LHCN-M2 (cell line): ENCODE measurements at places on chromosomes 3 and 15. TPM values are rescaled to one million over a fixed set of nuclear protein-coding genes. Genes with fewer than 3 reads are reported as not detected.

ITPKA gene
- 12.5 and 14.2 TPM in 2 replicates for total RNA-seq

CLRN1 gene
- total RNA-seq = not detected in 2 replicates

UCN2 gene
- total RNA-seq = 1.7 and 1.8 TPM in 2 replicates

HTR3E gene
- total RNA-seq = not detected in 2 replicates

CLEC3B gene
- 0.38 and 0.40 TPM in 2 replicates for total RNA-seq

PRSS50 gene
- total RNA-seq = not detected in 2 replicates

KCNAB1 gene
- 0.19 and 0.57 TPM in 2 replicates for total RNA-seq

PPP1R14D gene
- total RNA-seq = not detected in 2 replicates

DNA sequence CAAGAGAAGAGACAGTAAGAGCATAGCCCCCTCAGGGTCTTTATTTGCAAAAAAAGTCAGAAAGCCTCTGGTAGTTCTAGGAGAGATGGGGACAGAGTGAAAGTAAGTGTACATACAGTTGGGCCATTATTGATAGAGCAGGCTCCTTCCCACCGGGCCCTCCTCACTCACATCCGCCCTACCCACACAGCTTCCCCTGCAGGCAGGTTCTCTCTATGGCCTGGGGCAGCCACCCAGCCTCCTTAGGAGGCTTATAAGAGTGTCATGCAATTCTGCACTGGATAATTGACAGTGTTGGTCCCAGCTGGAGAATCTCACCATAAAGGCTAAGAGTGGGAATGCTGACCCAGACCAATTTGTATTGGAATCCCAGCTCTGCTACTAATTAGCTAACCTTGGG is 49.5 kb downstream of the SLC30A4 start:
- DNase-seq = no peak

DNA sequence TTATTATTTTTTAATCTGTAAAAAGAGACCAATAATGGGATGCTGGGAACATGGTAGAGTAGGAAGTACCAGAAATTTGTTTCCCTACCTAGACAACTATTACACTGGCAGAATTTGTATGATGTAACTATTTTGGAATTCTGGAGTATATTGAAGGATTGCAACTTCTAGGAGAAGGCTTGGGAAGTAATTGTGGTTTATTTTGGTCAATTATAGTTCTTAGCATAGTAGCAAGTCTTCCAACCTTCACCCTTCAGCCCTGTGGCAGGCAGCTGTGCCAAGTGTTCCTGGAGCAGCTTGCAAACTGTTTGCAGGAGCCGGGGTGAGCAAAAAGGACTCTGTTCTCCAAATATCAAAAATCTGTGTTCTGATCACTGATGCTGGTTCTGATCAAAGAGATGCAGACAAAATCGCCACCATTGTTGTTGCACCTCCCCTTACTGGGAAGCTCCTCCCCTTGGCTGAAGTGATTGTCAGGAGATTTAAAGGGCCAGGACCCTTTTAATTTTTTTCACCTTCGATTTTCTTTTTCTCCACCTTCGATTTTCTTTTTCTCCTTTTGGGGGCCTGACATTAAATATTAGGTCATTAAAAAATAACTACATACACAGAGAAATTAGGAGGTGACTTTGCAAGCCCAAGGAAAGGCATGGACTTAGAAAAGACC is 363.3 kb downstream of the SLC9A9 start:
- peak; percentile 20 for DNase-seq

GRCh38 chr3:126424751-126425150 is 30.0 kb downstream of the CFAP100 start:
- no peak for DNase-seq

DNA sequence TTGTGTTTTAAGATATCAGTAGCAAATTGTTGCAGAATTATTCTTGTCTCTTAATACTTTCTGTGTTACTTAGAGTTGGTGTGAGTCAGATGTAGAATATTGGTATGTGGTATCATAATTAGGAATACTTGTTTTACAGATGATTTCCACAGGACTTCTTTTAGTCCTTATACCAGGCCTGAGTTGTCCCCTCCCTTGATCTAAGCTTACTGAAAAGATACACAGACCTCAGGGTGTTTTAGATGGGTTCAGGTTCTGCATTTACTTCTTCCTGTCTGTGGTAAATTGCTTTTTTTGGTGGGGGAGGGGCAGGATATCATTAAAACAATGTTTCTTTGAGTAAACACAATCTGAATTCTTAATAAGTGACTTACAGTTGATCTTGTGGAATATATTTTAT is 14.2 kb downstream of the DZIP3 start:
- peak; percentile 42 for DNase-seq

DNA sequence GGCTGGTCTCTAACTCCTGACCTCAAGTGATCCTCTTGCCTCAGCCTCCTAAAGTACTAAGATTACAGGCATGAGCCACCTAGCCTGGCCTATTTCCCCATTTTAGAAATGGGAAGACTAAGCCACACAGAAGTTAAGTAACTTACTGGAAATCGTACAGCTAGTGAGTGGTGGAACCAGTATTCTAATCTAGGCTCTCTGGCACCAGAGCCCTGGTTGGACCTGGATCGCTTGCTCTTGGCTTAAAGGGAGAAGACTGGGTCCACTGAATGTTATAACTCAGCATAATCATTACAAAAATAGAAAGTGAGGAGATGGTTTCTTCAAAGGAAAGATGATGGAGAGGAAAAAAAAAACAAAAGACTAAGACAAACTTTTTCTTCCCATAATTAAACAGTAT is 37.4 kb upstream of the CNTN3 start:
- DNase-seq = no peak

- no peak for DNase-seq
These were observed 67.4 kb downstream of the CBLB start for GRCh38 chr3:105801397-105801796.

GRCh38 chr3:120025520-120025919 is 68.7 kb downstream of the GSK3B start:
- peak; percentile 30 for DNase-seq

DNA sequence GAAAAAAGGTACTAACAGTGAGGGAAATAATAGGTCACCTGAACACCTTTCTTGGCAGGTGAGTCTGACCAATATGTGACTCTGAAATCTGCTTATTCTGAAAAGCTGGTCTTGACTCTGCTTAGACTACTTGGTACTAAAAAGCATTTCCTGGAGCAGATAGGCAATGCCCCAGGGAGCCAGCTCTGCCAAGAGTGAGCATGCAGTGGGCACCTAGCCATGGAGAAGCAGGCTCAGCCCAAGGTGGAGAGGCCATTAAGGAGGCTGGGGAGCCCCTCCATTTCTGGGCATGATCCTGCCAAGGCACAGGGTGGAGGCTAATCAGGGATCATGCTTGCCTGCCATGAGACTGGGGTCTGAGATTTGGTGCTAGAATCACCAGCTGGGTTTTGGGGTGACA is 1.6 kb upstream of the LTF start:
- no peak for DNase-seq

DNA sequence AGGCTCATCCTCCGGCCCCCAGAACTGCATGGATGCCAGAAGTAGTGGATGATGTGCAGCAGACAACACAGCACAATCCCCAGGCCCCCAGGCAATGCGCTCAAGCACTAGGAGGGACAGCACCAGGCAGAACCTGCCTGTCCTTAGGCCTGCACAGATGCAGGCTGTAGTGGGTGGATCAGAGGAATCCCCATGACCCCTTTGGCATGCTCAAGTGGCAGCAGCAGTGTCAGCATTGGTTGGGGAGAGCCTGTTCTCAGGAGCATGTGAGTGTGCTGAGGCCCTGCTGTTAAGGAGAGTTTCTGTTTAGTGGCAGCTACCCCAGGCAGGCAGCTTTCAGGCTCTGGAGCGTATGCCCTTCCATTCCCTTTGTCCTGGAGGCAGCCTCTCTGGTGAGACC is 25.1 kb upstream of the CD200R1L start:
- DNase-seq = no peak

DNA sequence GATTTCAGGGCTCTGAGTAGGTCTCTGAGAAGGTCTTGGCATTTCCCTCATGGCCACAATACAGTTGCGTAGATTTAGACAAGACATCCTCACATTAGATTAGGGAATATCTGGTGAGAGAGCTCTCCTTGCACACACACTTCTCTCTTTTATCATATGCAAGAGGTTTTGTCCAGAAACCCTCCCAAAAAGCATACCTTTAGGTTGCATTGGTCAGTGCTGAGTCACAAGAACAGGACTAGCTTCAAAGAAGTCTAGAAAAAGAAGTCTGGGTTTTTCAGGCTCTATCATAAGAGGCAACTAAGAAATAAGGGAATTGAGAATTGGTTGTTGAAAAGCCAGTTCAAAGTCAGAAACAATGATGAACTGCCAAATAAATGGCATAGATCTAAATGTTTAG is 40.1 kb upstream of the MITF start:
- no peak for DNase-seq

DNA sequence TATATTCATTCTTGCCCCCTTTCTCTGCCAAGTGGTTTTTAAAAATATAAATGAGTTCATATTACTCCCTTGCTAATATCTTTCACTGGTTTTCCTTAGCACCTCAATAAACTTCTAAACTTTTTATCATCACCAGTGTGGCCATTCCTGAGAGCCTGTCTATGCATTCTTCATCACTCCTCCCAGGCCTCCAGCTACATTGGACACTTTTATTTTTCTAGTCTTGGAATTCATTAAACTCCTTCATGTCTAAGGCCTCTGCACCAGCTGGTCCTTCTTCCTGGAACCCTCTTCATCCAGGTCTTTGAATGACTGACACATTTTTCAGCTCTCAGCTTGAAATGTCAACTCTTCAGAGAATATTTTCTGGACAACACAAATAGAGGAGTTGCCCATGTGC is 120.4 kb upstream of the P2RY1 start:
- DNase-seq = no peak

DNA sequence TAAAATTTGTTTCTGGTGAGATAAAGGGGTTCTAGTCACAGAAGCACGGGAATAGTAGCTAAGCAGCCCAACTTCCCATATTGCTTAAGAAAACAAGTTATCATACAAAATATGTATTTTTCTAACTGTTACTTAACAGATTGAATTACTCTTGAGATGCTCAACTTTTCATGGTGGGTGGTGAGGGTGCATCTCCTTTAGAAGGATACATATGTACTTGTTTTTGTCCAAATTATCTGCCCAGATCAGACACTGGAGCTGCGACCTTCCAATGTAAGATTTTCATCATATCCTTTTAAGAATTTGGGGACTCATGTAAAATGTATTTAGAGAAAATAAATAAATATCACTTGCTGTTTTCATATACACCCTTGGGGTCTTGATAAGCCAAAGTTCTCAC is 252.2 kb upstream of the SOX2 start:
- DNase-seq = no peak

DNA sequence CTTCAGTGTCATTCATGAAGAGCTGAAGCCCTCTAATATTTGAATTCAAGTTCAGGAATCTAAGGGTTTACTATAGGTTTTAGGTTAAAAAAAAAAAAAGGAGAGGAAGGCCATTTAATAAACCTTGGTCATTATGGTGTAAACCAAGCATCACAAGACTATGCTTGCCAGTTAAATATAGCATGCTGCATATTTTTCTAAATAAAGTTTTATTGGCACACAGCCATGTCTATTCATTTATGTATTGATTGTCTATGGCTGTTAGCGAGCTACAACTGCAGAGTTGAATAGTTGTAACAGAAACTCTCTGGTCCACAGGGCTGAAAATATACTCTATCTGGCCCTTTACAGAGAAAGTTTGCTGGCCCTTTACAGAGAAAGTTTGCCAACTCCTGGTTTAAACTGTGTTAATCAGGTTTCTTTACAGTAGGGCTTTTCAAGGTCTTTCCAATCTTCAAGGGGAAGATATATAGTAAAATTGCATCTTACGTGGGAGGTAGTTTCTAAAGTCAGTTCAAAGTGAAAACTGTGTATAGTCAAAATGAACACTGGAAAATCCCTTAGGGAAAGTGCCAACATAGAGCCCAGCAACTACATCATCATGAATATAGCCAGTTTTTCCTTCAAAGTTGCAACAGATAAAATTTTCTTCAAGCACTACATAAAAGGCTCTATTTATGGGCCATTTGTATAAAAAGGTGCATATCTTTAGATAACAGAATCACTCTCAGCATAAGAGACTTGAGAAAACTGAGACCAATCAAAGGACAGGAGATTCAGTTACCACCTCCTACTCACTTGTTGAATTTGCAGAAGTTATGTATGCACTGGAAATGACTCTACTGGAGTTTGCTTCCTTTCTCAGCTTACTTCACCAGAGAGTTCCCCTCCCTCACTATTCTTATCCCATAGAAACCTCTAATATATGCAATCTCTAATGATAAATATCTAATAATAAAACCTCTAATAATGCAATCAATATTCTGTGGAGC is 49.7 kb upstream of the FRMD4B start:
- DNase-seq = no peak

GRCh38 chr3:24037971-24038370 is 92.9 kb downstream of the NR1D2 start:
- DNase-seq = no peak

DNA sequence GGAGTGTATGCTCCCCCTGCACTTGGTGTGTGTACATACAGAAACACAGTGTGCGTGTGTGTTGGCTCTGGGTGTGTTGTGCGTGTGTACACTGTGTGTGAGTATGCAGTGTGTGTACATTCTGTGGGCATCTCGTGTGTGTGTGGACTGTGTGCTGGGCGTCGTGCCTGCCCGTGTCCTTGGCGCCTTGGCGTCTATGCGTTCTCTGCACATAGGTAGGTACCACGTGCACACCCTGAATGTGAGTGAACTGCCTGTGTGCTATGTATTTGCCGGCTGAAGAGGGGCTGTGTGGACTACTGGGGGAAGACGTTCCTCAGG is 481 bp upstream of the ECE2 start:
- no peak for DNase-seq

GRCh38 chr15:64070965-64071851 is 22.4 kb downstream of the CIAO2A start:
- DNase-seq = peak; percentile 90

DNA sequence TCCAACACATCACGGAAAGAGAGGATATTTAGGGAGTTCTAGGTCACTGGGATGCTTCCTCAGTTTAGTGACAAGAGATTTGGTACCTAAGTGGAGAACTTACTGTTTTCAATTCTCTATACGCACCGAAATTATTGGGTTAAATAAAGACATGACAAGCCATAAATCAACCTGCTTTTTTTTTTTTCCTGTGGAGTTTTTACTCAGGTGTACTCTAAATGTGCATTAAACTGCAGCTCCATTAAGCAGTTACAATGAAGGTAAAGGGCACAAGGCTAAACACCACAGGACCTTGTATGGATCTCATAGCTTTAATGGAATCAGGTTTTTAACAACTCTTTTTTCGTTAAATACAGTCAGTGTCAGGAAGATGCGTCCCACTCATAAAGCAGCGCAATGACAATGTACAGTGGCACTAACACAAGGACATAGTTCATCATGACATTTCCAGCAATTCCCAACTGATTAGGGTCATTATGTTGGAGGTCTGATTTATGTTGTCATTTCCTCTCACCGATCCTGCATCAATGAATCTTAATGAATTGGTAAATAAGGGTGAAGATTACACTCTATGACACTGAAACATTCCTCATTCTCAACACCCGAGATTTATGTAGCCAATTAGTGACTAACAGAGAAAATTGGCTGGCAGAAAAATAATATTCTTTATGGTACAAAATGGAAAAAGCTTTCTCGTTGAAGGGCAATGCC is 355.2 kb downstream of the FOXP1 start:
- DNase-seq = no peak
